Memory B cell (primary cell): ENCODE measurements at places on chromosomes 7 and 10.

- DNase-seq, result no peak
Observed at GRCh38 chr7:129166745-129167144, 21.7 kb upstream of the SMO start.

- DNase-seq, result no peak
Observed at GRCh38 chr10:80493522-80494051, 39.5 kb downstream of the TSPAN14 start.

DNA sequence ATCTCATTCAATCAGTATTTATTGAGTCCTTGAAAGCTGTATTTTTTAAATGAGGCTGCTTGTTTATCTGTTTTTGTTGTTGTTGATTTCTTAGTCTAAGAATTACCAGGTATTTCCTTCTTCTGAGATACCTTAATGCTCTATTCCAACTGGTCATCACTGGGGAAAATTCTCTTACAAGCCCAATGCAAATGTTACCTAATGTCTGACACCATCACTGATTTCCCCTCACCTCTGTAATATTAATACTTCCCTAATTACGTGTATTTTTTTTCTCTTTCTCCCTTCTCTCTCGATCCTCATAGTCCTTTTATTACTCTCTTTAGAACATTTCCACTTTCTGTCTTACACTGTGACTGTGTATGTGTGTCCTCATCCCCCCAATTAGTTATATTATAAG, 13.9 kb downstream of the HDAC9 start:
- DNase-seq, result no peak

DNA sequence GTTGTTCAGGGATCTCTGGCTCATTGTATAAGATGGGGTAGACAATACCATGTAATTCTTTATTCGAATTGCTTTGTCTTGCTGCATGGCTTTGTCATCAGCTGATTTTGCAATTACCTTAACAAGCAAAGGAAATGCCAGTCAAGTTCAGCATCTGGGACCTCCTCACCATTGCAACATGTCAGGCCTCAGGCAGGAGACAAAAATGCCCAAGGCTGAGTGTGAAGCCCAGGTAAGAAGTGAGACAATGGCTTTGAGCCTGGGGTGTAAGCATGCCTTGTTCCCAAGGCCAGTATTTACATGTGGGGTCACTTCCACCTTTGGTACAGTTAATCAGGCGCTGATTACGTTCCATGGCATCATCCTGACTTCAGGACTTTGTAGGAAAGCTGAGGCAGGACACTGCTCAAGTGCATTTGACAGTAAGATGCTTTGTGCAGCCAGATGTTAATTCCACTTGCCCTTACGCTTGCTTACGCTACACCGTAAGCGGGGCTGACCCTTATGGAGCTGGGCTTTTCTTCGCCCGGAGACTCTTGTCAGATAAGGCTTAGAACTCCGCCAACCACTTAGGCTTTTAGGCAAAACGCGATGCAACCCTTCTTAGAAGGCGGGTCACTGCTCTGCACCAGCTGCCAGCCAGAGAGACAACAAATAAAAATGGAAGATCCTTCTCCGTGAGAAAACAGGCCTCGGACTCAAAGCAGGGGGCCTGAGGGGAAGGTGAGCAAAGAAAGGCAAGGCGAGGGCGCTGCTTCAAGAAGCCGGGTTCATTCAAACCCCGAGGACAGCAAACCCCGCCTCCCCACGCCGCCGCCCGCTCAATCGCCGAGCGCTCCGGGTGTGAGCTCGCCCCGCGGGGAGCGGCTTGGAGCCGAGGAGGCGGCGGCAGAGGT, 1.3 kb upstream of the SP4 start:
- no peak for DNase-seq

GRCh38 chr7:87872346-87872745, 3.8 kb downstream of the SLC25A40 start:
- DNase-seq, result no peak

GRCh38 chr10:35778306-35778705, 136.2 kb upstream of the FZD8 start:
- no peak for DNase-seq

- DNase-seq, result no peak
Observed at GRCh38 chr10:33363106-33363505, 28.6 kb upstream of the NRP1 start.
